ENCODE measurements at places on chromosomes 1 and 21.
A peak's percentile ranks its signal among the peaks of the same experiment; 100 is the strongest.

GRCh38 chr21:33760641-33761440 lies 118.5 kb downstream of the ITSN1 start:
- DNase-seq = no peak

DNA sequence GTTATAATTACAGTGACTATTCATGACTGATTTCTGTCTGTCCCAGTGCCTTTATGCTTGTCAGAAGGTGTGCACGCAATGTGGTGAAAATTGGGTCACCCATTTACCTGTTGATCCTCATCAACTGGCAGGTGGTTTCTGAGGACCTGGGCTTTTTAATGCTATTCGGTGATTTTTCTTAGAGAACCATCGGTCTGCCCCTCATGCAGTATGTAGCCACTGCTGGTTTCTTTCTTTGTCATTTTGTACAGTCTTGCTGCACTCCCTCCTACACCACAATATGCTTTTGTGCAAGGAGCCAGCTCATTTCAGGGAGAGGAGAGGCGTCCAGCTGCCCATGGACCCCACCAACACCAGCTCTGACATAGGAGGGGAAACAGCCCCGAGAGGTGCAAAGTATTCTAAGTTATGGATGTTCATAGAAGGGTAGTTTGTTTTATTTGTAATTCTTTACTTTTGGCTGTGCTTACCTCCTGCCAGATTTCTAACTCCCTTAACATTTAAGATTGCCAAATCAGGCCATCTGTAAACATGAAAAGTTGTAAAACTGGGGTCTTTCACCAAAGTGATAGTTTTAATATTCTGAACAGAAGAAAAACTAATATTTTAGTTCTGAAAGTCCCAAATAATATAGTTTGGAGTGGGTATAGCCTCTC lies 325.3 kb downstream of the PTBP2 start:
- no peak for DNase-seq

- DNase-seq = peak; percentile 18
Observed at GRCh38 chr1:225817611-225818061, 7.7 kb downstream of the EPHX1 start.

DNA sequence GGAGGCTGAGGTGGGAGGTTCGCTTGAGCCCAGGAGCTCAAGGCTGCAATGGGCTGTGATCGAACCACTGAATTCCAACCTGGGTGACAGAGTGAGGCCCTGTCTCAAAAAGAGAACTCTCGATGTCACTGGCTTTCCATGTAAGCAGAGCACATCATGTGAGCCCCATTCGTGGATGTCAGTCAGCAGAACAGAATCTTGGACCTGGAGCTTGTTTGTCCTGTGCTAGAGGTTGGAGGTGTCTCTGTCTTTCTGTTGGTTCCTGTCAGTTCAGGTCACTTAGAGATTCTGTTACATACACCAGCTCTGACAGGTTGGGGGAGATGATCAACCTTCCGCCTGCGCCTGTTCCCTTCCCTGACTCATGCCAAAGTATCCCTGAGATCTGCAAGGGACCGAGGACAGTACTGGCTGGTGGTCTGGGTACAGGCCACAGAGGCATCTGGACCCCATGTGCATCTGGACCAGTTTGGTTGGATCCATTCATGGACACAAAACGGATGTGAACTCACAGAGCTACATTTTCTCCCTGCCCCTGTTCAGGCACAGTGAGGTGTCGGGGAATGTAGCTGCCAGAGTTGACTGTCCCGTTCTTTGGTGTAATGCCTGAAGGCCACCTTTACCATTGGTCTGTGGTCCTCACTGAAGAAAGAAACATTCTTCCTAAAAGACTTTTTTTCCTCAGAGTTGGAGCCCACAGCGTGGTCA lies 10.0 kb downstream of the ARF1 start:
- DNase-seq = no peak

- no peak for DNase-seq
Observed at GRCh38 chr1:228050571-228051231, 31.8 kb upstream of the ARF1 start.

GRCh38 chr1:24198766-24199165 lies 11.7 kb upstream of the IFNLR1 start:
- no peak for DNase-seq

- no peak for DNase-seq
Observed at GRCh38 chr1:23057301-23057700, 38.0 kb downstream of the KDM1A start.

- DNase-seq = no peak
Observed at GRCh38 chr1:116127123-116127847, 16.1 kb downstream of the MAB21L3 start.
